ENCODE measurements at places on chromosomes 4 and X.

- no peak for DNase-seq
These were observed at the start of gene PRRG3 for GRCh38 chrX:151694661-151695582. Gene PRRG3, plus strand, starts transcription at chrX:151695458. Its CDS starts 3,357 bp downstream, at chrX:151698815.

DNA sequence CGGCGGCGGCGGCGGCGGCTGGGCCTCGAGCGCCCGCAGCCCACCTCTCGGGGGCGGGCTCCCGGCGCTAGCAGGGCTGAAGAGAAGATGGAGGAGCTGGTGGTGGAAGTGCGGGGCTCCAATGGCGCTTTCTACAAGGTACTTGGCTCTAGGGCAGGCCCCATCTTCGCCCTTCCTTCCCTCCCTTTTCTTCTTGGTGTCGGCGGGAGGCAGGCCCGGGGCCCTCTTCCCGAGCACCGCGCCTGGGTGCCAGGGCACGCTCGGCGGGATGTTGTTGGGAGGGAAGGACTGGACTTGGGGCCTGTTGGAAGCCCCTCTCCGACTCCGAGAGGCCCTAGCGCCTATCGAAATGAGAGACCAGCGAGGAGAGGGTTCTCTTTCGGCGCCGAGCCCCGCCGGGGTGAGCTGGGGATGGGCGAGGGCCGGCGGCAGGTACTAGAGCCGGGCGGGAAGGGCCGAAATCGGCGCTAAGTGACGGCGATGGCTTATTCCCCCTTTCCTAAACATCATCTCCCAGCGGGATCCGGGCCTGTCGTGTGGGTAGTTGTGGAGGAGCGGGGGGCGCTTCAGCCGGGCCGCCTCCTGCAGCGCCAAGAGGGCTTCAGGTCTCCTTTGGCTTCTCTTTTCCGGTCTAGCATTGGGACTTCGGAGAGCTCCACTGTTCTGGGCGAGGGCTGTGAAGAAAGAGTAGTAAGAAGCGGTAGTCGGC lies 528 bp downstream of the FMR1 start:
- DNase-seq = peak; percentile 40

GRCh38 chr4:89363786-89364185 lies 56.2 kb upstream of the GPRIN3 start:
- no peak for DNase-seq

DNA sequence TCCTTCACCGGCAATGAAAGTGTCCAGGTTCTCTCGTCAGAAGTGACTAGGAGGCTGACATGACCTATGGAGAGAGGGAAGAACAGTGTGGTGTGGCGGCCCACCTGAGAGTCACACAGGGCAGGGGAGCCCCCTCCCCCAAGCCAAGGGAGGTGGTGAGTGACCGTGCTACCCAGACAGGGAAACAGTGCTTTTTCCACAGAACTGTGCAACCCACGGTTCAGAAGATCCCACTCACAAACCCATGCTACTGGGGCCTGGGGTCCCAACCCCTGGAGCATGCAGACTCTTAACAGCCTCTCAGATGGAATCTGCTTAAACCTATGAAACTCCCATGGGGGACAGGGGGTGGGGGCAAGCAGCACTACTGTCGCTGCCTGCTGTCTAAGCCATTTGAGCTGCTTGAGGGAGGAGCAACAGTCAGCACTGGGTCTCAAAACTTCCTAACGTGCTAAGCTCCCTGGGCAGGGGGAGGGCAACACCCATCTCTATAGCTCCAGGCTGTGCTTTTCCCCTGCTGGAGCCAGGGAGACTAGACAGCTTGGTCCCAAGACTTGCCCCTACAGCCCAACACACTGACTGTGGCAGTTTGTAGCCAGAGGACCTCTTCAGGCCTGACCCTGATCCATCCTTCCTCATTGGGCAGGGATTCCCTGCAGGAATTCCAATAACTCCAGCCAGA lies 850.4 kb upstream of the AADAT start:
- no peak for DNase-seq

GRCh38 chr4:133483600-133484246 lies 334.6 kb downstream of the PCDH10 start:
- DNase-seq = peak; percentile 42

- no peak for DNase-seq
These were observed 789.3 kb downstream of the IL1RAPL1 start for GRCh38 chrX:29376584-29376983.

- DNase-seq = peak; percentile 35
These were observed 53.8 kb downstream of the VSIG4 start for GRCh38 chrX:65985922-65986588.

DNA sequence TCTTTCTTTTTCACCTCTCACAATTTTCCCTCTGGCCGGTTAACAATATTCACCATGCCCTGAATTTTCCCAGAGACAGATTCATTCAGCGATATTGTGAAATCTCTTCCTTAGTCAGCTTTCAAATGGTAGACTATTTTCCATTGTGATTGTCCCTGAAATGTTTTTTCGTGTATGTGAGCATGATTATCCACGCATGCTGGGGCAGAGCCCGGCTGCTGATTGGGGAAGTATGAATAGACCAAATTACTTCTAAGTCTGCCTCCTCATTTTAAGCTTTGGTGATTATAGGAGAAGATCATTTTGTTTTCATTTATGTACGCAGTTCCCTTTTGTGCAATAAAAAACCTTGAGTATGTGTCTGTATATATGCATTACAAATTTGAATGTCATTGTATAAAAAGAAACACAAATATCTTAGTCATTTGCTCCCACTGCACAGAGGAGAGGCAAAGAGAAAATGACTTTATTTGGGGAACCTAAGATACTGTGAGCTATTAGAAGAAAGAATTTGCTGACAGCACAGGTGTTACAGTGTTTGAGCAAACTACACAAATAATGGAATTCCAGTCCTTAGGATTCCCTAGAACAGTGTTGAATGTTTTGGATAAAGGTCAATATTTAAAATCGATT lies 11.3 kb downstream of the DTHD1 start:
- no peak for DNase-seq

GRCh38 chr4:126247409-126247808 lies 932.7 kb downstream of the FAT4 start:
- DNase-seq = no peak

DNA sequence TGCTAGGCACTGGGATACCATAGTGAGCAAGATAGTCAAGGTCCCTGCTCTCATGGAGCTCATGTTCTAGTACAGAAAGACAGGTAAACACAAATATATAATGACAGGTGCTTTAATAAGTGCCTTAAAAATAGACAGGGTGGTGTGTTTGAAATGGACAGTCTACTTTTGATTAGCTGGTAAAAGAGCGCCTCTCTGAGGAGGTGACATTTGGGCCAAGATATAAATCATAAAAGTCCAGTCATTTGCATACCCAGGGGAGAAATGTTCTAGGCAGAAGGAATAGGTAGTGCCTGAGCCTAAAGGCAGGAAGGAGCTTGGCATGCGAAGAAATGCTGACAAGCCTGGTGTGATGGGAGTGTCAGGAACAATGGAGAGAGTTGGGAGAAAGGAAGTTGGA lies 83.6 kb downstream of the DNAAF6 start:
- no peak for DNase-seq

DNA sequence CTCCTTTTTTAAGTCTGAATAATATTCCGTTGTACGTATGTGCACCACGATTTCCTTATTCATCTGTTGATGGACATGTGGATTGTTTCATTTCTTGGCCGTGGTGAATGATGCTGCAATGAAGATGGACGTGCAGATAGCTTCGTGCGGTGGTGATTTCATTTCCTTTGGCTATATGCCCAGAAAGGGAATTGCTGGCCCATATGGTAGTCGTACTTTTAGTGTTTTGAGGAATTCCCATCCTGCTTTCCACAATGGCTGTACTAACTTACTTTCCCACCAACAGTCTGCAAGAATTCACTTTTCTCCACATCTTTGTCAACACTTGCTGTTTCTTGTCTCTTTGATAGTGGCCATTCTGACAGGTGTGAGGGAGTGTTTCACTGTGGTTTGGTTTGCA lies 12.8 kb downstream of the ZFP42 start:
- peak; percentile 73 for DNase-seq

GRCh38 chrX:54808109-54808604 lies 612 bp downstream of the MAGED2 start:
- peak; percentile 46 for DNase-seq

DNA sequence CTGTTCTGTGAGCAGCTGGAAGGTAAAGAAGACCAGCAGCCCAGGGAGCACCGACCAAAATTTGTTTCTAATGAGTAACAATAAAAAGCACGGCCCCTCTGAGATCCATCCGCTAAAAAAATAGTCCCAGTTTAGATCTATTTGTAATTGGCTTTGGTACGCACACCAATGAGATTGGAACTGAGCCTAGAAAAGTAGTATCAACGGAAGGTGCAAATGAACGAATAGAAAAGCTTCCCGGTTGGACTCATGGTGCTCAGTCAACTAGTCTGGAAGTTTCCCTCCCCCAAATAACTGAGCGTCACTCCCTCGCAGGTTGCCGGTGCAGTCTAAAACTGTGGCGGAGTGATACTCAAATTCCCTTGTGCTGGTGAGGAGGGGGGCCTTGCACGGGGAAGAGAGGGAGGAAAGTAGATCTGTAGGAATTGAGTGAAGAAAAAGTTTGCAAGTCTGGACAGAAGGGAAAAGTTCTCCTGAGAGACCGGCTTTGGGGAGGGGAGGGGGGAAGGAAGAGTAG lies at the start of gene COL4A5:
TSS of gene COL4A5 (plus strand) at position 413 of the 517 bp plus-strand sequence. CDS start 288 bp downstream, outside the sequence.
- DNase-seq = peak; percentile 84

DNA sequence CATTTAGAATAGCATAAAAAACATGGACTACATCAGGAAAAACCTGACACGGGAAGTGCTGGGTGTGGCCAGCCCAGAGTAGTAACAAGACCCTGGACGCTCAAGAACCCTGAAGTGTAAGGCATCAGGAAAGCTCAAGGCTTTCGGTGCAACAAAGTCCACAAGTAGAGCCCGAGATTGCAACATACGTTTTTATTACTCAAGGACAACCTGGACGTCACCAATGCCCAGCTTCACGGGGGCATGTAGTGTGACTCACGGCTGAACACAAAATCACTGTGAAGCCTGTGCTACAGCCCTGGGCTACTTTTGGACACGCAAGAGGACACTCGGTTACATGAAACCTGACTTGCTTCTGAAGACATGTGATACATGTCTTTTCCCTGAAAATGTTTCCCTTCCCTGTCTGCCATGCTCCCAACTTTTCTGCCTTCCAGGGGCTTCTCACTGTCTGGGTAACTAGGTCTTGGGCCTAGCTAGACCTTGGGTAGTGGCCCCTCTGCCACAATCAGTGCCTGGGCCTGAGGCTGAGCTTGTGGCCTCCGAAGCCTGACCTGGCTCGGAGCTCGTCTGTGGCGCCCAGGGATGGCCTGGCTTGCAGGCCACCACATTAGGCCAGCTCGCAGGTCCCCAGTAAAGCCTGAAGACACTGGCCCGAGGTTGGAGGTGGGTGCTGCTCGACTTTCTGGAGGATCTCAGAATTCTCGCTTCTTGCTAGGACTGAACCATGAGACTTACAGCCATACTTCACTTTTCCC lies 9.2 kb downstream of the IRAK1 start:
- no peak for DNase-seq

GRCh38 chr4:2558301-2558700 lies 21.9 kb downstream of the FAM193A start:
- DNase-seq = no peak

DNA sequence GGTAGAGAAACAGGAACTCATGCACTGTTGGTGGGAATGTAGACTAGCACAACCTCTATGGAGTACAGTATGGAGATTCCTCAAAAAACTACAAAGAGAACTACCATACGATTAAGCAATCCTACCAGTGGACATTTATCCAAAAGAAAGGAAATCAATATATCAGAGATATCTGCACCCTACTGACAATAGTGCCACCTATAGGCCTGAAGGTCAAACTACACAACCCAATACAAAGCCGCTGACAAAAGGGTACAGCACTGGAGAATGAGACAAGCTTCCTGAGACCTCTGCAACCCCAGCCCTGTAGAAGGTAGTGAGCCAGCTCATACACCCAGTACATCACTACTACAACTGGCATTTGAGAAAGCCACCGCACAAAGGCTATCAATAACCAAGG lies 67.1 kb downstream of the CBR4 start:
- DNase-seq = peak; percentile 26

GRCh38 chrX:65528705-65529340 lies 5.8 kb downstream of the LAS1L start:
- peak; percentile 24 for DNase-seq

GRCh38 chr4:20266215-20267082 lies 14.7 kb downstream of the SLIT2 start:
- DNase-seq = peak; percentile 58

DNA sequence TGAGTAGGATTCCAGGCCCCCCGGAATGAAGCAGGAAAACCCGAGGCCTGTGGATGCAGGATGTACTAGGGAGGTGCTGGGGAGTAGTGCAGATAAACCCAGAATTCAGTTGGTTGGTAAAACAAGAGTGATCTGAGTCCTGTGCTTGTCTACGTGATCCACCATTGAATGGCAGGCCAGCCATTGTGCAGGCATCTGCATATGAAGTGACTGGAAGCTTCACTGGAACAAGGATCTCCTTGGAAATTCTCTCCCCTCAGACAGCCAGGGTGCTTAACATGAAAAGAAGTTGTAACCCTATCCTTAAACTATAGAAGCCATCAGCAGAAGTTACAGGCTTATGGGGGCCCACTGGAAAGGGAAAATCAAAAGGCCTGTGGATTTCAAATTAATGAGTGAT lies 656 bp upstream of the GSPT2 start:
- DNase-seq = no peak

DNA sequence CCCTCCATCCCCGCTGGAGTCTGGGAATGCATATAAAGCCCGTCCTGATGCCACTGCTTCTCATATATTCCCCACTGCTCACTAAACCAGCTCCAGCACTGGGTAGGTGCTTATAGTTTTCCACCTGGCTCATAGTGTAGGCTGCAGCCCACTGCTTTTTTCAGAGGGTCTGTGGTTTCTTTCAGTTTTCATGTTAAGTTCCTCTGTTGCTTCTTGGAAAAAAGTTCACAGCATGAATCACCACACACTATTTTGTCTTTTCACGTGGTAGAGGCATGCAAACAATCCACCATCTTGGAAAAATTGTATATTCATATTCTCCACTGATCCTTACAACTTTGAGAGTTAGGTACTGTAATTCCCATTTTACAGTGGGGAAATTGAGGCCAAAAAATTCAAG lies 39.4 kb downstream of the DCLK2 start:
- DNase-seq = no peak

DNA sequence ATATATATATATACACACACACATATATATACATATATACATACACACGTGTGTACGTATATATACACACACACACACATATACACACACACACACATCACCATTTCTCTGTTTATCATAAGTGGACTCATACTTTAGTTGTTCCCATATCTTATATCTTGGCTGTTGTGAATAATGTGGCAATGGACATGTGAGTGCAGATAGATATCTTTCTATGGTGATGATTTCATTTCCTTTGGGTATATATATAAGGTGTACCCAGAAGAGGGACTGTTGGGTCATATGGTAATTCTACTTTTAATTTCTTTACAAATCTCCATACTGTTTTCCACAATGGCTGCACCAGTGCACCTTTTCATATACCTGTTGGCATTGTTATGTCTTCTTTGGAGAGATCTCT lies 105.9 kb downstream of the LARP1B start:
- no peak for DNase-seq

DNA sequence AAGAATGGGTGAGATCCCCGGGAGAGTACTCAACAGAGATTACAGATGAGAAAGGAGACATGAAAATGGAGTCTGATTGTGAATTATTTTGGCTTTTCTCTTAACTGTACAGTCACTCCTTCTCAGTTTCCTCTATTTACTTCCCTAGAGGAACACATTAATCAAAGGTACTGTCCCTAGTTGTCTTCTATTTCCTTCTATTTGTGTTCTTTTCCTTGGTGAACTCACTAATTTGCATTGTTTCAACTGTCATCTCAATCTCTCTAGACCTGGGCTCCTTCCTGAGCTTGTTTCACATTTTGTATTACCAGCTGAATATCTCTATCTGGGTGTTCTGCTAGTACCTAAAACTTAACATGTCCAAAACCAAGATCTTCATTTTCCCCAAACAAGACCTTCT lies 59.8 kb downstream of the ABCB7 start:
- no peak for DNase-seq

Data from EL (cell line).